ENCODE measurements at places on chromosomes 7 and 10.

GRCh38 chr7:123305840-123306375, 106.1 kb upstream of the SLC13A1 start:
- no peak for DNase-seq

DNA sequence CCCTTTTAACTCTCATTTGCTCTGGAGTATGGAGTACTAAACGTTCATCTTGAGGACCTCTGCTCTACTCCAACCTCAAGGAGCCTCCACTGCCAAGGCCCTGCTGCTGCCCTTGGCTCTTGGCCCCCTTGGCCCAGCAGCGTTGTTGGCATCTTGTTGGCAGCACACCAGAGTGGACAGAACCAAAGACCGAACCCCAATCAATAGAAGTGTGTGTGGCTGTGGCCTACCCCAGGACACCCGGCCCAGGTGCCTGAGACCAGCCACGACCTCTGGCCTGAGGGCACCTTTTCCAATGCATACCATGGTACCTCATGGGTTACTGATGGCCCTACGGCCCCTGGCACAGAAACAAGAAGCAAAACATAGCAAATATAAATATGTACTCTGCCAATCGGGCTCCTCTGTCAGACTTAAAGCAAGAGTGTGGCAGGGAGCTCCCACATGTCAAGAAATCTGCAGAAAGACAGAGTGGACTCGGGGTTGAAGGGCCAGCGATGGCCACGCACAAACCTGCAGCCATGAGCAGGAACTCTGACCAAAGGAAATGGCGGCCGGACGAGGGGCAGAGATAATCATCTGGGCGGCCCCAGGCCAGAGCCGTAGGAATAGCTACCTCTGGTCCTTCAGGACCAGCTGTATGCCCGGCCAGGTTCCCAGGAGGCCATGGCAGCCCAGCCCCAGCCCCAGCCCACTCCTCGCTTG, 2.9 kb downstream of the NPC1L1 start:
- DNase-seq, result no peak

DNA sequence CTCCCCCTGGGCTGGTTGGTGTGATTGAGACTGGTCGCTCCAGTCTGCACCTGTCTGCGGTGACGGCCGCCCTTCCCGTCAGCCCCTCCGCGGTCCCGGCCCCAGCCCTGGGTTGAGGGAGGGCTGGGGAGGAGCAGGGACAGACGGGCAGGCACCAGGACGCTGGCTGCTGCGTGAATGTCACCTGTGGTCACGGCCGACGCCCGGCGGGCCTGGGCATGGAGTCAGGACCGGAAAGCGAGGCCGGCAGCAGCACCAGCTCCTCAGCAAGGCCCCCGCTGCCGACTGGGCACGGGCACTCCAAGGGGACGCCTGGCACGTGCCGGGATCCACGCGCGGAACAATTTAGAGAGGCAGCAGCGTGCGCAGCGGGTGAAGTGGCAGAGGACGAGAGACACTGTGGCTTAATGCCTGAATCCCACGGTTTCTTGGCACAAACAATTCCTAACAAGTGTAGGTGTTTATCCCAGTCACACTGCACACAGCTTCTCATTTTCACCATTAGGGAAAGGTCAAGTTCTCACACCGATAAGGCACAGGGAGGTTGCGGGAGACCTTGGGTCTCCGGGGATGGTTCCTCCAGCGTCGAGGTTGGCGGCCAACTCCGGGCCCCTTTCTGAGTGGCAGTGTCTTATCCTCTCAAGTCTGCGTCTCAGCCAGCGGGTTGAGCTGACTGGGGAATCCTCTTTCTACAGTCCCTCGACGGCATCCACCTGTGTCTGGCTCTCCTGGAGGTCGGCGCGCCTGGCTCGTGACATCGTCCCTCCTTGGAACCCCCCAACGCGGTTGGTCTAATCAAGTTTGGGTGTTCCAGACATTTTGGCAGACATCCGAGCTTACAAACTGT, 66.4 kb upstream of the ADGRA1 start:
- DNase-seq, result no peak

- no peak for DNase-seq
Measured at GRCh38 chr7:113408999-113409398, 290.6 kb upstream of the SMIM30 start.

GRCh38 chr10:98364432-98365102, 50.4 kb downstream of the PYROXD2 start:
- no peak for DNase-seq

GRCh38 chr10:95286707-95287106, 4.1 kb downstream of the PDLIM1 start:
- no peak for DNase-seq

GRCh38 chr7:91083855-91084644, 180.2 kb upstream of the FZD1 start:
- DNase-seq, result no peak

DNA sequence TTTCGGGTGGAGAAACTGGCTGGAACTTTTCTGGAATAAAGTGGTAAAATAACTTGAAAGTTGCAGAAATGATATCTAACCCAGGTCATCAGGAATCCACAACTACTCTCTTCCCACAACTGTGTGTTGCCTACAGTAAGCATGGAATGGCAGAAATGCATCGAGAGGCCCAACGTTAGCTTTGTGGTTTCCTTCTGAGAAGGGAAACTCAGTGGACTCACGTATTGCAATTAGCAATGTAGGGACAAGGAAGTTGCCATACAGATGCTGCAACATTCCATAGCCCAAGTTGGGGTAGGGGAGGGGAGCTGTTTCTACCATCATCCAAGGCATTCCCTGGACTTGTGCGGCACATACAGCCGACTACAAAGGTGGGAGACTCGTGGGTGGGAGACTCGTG, 1.9 kb downstream of the PON1 start:
- DNase-seq, result no peak
